ENCODE measurements at places on chromosomes 11 and 22.
A peak's percentile ranks its signal among the peaks of the same experiment; 100 is the strongest.

- DNase-seq: no peak
Measured at GRCh38 chr22:42842658-42843370, 14.3 kb downstream of the ARFGAP3 start.

GRCh38 chr11:3989276-3989920 is 105.2 kb upstream of the RRM1 start:
- DNase-seq: no peak

GRCh38 chr22:46219636-46220035 is 30.5 kb downstream of the CDPF1 start:
- DNase-seq: no peak

DNA sequence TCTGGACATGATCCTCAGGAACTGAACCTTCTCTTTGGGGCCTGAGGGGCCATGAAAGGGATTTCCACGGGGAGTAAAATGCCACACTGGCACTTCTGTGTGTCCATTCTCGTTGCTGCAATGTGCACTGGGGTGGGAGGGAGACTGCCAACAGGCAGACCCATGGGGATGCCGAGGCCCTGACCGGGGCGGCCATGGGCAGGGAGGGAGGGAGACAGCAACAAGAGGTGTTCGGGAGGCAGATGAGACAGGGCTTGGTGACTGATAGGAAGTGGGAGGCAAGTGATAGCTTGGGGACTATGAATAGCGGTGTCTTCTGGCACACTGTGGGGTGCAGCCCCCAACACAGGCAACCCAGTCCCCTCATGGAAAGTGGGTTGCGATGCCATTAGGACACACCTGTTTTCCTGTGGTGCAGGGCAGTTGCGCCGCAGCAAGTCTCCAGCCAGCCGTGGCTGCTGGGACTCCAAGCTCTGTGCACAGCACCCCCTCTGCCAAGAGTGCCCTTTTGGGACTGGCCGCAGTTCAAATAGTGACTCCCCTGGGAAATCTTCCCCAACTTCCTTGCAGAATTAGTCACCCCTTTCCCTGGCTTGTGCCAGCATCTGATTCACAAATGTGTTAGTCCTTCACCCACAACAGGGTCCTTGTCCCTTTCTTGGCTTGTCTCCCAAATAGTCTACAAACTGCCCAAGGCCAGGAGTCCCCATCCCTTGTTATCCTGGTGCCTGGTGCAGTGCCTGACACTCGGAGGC is 88.8 kb downstream of the CHST1 start:
- DNase-seq: no peak

DNA sequence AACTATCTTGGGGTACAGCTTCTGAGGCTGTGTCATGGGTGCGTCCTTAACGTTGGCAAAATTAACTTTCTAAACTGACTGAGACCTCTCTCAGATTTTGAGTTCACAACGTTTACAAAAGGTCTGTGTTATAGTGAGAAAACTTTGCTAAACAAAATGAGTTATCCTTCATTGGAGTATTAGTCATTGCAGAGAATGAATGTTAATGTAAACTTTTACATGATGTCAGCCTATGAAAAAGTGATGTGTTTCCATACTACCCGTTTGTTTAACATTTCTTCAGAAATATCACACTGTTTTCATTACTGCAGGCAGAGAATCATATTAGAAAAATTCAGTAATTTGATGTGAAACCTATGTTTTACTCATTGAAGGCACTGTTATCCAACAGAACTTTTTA is 32.1 kb downstream of the HSD17B12 start:
- DNase-seq: no peak

DNA sequence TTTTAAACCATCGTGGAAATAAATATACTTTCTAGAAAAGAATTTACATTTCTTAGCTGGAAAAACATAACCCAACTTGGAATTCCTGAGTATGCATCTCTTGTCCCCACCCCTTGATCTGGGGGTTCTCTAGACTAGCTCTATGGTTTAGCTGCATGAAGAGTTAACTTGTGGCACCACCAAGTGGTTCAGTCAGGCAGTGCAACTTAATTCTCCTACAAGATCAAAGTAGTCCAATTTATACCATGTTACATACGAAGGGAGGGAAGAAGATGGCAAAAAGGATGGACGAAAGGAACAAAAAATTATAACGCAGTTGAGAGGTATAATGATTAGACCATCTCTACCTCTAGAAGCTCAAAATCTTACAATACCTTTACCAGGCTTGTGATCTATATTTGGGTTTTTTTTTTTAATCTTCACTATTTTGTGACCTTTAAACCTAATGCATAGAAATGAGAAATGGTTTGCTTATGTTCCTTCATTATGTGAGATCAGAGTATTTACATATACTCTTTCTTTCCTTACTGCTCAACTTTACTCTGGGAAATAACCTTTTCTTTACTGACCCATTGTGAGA is 28.5 kb upstream of the ALKBH3 start:
- peak; percentile 71 for DNase-seq

GRCh38 chr11:69909561-69910518 is 90.6 kb upstream of the FGF3 start:
- no peak for DNase-seq

- no peak for DNase-seq
Measured at GRCh38 chr11:27440090-27440489, 32.5 kb downstream of the LGR4 start.

DNA sequence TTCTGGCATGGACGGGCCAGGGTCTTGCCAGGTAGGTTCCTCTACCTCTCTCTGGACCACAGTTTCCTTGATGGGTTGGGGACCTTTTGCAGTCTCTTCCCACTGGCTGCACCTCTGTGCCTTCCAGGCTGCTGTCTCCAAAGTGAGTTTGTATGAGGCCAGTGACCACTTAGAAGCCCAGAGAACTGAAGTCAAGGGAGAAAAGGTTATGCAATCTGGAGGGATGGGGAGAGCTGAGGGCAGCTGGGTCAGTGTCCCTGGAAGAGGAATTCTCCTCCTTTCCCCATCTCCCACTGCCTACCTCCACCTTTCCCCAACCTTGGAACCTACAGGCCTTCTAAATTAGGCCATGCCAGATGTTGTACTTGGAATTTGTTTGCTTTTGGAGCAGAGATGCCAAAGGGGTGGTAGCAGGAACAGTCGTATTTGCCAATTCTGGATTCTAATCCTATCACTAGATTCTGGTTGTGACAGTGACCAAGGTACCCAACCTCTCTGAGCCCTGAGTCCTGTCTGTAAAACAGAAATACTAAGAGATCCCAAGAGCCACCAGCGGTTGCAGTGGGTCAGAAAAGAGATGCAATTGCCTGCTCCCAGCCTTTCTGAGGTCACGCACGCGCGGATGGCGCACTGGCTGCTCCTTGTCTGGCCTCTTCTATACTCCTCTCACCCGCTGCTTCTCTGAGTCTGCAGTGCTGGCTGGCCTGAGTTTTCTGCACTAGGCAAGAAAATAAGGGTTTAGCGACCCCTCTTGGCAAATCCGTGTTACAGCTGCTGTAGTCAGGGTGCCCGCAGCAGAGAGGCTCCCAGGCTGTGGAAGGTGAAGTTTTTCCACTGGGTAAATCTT is 10.7 kb upstream of the ACCSL start:
- peak; percentile 74 for DNase-seq

Measured in fibroblast of gingiva (primary cell).